ENCODE measurements at places on chromosomes 12 and 14.

- DNase-seq: no peak
Observed at GRCh38 chr12:89417246-89417977, 65.1 kb upstream of the DUSP6 start.

GRCh38 chr12:23699031-23699430, 250.4 kb downstream of the SOX5 start:
- no peak for DNase-seq

- DNase-seq: no peak
Observed at GRCh38 chr12:43425361-43425760, 126.6 kb downstream of the ADAMTS20 start.

GRCh38 chr12:75437564-75437963, 43.0 kb upstream of the GLIPR1 start:
- DNase-seq: no peak

GRCh38 chr14:93331728-93332396, 974 bp downstream of the BTBD7 start:
- no peak for DNase-seq

DNA sequence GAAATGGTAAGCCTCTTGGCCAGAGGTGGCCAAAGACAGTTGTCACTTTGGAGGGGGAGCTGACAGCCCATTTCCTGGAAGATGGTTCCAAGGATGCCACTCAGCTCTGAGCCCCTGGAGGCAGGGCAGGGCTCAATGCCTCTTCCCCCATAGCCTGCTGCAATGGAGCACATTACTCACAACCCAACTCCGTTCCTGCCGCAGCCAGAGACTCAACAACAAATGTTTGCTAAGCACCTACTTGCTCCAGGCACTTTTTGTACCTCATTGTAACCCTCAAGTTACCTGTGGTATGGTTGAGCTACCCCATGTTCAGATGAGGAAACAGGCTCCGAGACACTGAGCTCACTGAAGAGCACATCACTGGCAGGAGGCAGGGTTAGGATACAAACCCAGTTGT, 19.5 kb downstream of the IRF2BPL start:
- DNase-seq: no peak

DNA sequence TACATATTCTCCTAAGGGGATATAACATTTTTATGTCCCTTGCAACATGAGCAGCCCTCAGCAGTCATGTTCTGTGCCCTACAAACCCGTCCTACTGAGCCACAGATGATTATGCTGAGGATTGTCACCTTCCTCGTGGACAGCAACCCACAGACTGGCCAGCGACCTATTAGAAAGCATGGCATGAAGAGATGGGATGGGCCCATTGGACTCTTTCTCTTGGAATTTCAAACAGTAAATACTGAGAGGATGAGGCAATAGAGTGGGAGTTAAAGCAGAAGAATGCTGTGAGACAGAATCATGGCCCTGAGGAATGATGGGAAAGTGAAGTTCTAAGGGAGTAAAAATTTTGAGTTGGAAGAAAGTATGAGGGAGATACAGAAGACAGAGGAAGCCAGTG, 149.9 kb upstream of the BTG1 start:
- no peak for DNase-seq

DNA sequence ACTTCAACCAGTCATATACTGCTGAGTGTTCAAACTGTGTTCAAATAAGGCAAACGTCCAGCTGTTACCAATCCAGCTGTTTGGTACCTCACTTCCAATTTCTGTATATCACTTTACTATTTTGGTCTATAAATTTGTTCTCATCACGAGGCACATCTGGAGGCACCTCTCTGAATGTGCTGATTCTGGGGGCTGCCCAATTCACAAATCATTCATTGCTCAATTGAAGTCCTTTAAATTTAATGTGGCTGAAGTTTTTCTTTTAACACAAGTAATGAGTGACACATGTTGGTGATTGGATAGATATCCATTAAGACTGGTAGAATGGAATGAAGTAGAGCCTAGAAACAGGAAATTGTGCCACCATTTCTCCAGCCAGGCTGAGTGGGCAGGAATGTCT, 617.0 kb upstream of the TMEM132C start:
- no peak for DNase-seq

- peak; percentile 62 for DNase-seq
Observed at GRCh38 chr12:6752167-6752920, 597 bp downstream of the MLF2 start.
